ENCODE measurements at places on chromosomes 1 and 21.

DNA sequence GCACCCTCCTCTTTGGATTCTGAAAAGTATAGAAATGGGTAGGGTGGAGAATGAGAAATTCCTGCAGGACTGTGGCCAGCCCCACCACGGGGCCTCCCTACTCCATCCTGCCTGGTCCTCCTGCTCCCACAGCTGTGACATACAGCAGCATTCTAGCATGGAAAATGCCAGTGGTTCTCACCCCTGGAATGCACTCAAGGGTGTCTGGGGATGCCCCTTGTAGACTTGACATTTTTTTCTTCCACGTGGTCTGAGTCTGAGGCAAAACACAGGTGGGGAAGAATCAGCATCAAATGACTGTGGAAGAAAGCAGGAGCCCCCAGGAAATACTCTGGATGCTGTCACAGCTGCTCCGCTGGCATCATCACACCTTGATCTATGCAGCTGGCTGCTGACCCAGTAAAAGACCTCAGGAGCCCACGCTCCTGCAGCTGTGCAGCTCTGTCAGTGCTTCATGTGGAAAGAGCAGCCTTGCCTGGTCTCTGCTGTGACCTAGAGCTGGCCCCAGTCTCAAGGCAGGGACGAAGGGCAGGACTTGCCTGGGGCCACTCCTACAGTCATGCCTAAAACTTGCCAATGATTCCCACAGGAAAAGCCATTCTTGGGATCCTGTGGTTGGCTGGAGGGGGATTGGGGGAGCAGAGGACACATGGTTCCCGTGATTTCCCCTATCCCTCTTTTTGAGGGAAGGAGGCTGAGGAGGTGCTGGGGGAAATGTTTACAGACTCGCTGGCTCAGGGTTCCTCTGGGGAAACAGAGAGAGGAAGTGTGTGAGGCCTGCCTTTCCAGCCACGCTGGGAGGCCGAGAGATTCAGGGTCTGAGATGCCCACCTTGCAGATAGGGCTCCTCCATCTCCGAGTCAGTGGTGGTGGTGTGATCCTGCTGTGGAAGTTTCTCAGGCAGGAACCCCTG lies 10.8 kb upstream of the A3GALT2 start:
- DNase-seq, result no peak

DNA sequence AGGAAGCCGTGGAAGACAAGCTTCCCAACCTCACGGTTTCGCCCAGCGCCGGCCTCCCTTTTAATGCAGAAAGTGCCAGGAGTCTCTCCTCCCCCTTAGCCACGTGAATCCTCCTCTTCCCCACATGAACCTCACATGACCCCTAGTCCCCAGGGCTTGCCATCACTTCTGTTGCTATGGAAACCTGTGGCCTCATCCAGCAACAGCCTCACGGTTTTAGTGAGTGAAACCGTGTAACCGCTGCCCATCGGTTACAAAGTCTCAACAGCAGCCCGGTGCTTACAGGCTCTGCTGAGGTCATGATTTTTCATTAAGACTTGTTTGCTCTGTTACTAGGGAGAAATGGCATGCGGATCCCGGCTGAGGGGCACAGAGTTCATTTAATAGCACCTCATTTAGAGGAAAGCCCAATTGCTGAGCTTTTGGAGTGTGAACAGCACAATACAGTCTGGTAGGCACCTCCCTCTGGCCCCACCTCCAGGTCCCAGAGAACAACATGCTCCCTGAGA lies 143.2 kb upstream of the BACE2 start:
- DNase-seq, result no peak

- no peak for DNase-seq
Measured at GRCh38 chr1:198119906-198120305, 36.9 kb upstream of the NEK7 start.

- DNase-seq, result no peak
Measured at GRCh38 chr1:170376801-170377385, 155.1 kb upstream of the GORAB start.

DNA sequence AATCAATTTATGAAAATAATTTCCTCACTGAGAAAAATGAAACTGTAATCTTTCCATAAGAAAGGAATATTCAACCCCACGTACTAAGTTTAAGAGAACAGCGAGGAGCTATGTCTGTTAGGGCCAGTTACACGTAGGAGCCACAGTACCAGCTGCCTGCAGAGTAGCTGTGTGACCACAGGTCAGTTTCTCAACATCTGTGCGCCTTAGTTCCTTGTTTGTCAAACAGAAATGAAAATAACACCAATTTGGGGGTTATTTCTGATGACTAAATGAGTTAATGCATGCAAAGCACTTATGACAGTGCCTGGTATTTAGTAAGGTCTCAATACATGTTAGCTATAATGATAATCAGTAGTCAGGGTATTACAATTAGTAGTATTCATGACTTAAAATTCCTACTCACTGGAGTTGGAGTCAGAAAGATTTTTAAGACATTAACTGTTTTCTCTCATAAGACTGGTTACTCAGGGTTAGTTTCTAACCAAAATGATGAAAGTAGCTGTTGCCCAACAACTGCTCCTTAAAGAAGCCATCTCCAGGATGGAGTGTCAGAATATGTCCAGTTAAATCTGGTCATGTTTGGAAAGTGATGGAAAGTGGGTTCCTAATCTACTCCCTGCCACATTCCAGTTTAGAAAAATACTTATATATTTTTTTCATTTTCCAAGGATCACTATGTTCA lies 85.8 kb upstream of the ZNF648 start:
- no peak for DNase-seq

GRCh38 chr1:39297551-39297950 lies 93.1 kb downstream of the MACF1 start:
- DNase-seq, result no peak

- DNase-seq, result peak; percentile 46
Measured at GRCh38 chr21:43718872-43719747, at the start of gene PDXK. PDXK (plus strand) TSS chr21:43719129; CDS start chr21:43719295, 166 bp downstream.

DNA sequence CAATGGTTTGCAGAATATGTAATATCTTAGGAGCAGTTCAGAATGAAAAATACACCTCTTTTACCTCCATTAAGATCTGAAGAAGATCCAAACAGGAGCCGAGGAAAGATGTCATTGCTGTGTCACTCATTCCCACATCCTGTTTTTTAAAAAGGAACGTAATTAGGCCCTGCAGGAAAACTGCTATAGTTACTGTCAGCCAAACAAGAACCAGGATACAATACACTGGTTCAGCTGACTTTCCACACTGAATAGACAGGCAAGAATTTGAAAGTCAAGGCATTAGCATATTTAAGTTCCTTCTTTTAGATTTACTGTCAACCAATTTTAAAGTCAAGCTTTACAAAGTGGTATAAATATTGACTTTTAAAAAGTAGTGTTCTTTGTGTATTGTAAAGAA lies 63.8 kb downstream of the IARS2 start:
- no peak for DNase-seq

GRCh38 chr1:155698382-155699038 lies 9.6 kb downstream of the DAP3 start:
- DNase-seq, result no peak

DNA sequence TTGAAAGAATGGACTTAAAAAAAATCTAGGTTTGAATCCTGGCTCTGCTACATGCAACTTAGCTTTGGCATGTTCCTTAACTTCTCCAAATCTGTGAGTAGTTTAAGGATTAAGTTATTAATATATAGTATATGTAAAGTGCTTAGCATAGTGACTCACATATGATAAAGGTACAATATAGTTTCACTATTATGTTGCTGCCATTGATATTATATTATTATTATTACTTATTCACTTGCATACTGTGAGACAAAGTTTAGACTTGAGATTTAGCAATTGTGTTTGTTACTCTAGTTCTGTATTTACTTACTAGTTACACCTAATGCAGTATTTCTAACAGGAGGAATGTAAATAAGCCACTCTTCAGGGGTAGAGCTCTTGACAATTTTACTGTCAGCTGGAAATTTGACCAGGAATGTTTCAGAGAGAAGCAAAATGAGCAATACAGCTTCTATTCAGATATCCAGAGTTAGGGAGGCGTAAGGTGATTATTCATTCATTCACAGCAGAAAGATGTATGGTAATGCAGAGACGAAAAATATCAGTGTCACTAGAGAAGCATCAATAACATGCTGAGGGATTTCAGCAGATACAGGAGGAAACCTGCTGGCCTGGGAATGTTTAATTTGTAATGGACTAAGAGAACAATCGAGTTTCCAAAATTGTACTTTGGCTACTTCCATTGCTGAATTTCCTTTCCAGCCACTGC lies 25.5 kb downstream of the RGS7 start:
- DNase-seq, result no peak

DNA sequence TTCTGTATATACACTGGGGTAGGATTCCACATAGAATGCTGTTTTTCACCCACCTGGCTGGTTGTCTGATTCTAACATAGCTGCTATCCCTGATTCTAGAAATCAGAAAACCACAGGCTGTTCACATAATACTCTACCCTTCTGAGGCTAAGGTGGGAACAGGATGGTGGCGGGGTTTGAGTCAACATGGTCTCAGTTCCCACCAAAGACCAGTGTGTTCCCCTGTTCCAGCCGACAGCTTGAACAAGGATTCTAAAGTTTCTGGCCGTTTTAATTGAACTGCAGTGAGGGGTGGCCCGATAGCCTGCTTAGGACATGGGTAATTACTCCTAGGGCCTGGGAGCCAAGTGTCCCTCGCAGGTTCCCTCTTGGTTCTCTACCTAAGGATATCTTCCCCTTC lies 38.4 kb downstream of the PEX14 start:
- no peak for DNase-seq

DNA sequence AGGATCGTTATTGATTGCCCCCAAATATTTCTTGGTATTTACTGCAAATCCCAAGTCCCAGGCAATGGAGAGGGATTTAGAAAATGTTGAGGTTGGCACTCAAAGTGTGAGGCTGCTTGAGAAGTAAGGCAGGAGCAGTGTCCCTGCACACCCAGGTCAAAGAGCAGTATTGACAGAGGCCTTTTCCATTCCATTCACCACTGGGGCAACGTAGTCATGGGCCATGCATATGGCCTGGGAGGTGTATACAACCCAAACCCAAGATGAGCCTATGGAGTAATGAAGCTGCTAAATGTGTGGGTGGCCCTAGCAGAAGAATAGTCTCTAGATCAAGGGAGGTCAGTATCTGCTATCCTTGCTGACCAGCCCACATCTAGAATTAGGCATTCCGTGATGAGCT lies 245.6 kb downstream of the FOXD2 start:
- no peak for DNase-seq

DNA sequence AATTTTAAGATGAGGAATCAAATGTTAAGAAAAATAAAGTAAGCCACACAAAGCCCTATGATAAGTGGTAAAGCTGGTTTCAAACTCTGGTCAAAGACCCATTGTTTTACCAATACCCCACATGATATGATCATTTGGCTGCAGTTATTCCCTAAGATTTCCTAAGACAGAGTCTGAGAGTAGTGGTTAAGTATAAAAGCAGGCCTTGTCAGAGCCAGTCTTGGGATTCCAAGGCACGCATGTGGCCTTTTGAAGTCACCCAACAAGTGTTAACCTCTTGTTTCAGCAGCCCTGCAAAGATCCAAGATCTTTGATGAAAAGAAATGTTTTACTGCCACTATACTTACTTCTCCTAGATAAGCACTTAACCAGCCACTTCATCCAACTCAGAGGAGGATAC lies 159.2 kb downstream of the SIPA1L2 start:
- no peak for DNase-seq
